ENCODE measurements at places on chromosomes 2 and 18. TPM values are rescaled to one million over a fixed set of nuclear protein-coding genes. Genes with fewer than 3 reads are reported as not detected.

- no peak for DNase-seq
Measured at GRCh38 chr2:234690569-234691213, 193.8 kb upstream of the ARL4C start.

GRCh38 chr18:3906116-3906750 lies 456.3 kb downstream of the TGIF1 start:
- no peak for DNase-seq

DNA sequence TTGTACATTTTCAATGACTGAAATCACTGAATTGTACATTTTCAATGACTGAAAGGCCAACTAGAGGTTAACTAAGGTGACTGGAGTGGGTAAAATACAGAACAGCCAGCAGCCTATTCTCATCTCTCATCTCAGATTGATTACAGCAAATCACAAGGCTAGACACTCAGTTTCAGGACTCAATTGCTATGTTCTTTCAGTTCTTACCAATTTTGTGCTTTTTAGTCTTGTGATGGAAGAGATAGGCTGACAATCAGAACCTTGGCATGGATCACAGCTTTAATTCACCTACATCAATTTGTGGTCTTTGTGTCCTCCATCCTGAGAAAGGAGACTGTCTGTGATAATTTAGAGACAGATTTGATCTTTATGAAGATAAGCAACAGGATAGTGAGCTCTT lies 124.7 kb downstream of the GULP1 start:
- DNase-seq = no peak

Gene PLA2R1
- total RNA-seq = 10.0 TPM

Gene REEP1
- total RNA-seq = 44.9 TPM

Gene GATA6
- 15.1 TPM for total RNA-seq
